CD4-positive, alpha-beta memory T cell (primary cell): ENCODE measurements at places on chromosomes 7 and 10.

GRCh38 chr10:120942806-120943413 is 91.7 kb downstream of the WDR11 start:
- DNase-seq: peak; percentile 62

DNA sequence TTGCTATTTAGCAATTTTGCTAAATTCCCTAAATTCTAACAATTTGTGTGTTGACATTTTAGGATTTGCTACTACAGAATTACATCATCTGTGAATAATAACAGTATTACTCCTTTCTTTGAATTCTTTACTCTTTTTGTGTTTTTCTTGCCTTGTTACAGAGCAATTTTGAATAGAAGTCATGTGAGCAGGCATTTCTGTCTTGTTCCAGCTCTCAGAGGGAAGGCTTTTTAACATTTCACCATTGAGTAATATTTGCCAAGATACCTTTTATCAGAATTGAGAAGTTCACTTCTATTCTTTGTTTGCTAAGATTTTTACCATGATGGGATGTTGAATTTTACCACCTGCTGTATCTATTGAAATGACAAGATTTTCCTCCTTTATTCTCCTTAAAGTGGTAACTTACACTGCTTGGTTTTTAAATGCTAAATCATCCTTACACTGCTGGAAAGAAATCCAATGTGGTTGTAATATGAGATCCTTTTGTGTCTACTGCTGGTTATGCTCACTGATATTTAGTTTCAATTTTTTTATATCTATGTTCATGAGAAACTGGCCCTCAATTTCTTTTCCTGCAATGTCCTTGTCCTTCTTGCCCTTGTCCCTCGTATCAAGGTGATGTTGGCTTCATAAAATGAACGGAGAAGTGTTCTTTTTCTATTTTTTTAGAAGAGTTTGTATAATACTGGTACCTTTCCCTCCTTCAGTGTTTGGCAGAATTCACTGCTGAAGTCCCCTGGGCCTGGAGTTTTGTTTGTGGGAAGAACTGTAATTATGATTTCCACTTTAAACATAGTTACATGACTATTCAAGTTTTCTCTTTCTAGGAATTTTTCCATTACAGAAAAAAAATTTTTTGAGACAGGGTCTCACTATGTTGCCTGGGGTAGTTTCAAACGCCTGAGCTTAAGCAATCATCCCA is 50.3 kb upstream of the ATP6V0A4 start:
- DNase-seq: no peak

- DNase-seq: no peak
These were observed 207.9 kb downstream of the CACNA2D1 start for GRCh38 chr7:82235713-82236112.

DNA sequence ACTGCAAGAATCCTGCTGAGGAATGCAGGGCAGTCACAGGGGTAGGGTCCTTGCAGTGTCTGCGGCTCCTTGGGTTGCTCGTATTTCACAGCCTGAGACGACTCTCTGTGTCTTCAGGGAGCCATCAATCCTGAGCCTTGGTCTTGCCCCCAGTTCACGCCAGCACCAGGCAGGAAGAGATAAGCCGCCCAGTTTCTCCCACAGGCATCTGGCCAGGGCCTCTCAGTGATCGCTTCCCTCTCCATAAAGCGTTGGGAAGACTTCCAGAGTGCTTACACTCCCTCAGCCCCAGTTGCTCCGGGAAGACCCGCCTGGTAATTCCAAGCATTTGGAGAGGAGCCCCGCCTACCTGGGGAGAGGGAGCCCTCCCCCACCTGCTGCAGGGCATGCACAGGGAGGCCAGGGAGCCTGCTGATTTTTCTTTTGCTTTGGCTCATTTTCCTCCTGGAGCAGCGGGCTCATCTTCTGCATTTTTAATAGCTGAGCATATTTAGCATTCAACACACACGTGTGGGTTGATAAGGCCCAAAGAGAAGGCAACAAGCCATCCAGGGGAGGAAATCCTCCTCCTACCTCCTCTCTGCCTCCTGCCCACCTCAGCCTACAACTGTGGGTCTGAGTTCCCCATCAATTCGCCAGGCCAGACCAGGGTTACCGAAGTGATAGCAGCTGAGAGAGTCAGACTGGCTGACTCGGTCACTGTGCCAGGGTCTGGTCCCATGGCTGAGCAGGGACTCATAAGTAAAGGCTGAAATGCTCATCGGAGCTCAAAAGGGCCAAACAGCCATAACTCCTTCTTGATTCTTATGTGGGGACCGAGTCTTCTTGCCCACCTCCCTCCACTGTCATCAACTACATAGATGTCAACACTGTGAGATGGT is 74.4 kb upstream of the EFCAB10 start:
- no peak for DNase-seq

GRCh38 chr7:132345543-132346129 is 230.6 kb downstream of the PLXNA4 start:
- no peak for DNase-seq

DNA sequence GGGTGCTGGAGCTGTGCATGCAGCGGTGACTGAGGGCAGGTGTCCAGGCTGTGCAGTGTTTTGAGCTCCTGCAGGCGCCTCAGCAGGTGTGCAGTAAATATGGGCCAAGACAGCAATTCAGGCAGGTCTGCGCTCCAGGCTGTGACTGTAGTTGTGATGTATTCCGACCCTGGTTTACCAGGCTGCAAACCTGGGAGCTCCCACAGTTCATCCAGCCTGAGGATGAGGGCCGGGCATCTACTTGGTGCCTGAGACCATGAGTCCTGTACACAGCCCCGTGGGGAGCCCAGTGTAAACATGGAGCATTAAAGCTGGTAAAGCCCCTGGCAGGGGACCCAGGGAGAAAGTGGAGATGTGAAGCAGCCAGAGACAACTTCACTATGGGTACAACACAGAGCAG is 82.8 kb downstream of the VOPP1 start:
- DNase-seq: no peak

DNA sequence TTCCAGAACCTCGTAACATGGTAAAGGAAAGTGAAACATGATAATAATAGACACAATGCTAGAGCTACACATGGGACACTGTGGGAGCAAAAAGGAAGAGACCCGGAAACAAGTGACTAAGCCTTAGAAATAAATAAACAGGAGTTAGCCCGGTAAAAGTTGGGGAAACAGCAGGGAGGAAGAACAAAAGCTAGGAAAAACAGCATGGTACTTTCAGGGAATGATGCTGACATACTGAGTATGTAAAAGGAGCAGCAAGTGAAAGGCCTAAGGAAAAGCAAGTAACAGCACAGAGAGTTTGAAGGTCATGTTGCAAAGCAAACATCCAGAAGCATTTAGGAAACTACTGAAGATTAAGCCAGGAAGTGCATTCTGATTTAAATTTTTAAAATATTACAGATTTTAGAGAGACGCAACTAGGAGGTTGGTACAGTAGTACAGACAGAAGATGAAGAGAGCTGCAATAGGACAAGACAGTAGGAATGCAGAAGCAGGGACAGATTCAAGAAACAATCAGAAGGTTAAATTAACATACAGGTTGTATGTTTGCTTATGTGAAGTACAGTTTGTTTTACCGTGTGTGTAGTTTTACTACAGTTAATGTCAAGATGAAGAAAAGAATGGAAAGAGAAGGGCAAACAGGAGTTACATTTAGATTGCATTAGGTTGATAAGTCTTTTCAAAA is 63.7 kb downstream of the ARHGAP12 start:
- no peak for DNase-seq

DNA sequence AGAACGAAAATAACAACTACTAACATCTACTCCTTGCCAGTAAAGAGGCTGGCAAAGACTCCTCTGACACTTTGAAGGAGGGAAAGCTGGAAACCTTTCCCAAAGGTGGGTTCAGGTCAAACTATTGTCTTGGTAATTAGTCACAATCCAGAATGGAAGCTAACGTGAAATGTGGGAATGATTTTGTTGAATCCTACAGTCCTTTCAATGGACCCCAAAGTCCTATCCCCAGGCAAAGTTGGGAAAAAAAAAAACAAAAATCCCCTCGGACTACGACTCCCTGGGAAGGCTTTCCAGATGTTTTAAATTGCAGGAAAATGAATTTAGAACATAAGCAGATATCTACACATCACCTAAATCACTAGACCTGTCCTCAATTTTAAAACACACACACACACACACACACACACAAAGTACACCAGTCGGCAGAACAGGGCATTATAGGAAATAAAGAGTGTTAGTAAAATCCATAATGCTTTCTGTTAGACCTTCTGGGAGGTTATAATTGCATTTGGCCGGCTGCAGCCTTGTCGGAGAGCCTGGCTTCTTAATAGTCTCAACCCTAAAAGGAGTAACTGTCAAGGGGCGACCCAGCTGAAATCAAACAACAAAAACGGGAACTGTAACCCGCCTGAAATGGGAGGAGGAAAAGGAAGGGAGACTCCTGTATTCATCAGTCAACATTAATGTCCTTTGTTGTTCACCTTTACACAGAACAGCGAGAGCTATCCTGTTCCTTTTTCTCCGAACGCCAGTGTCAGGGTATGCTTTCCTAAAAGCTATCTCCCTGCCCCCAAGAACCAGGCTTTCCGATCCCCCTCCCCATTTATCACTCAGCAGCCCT is 1.5 kb downstream of the DOCK4 start:
- peak; percentile 17 for DNase-seq

- DNase-seq: no peak
These were observed 2.5 kb upstream of the BTRC start for GRCh38 chr10:101351477-101351876.

DNA sequence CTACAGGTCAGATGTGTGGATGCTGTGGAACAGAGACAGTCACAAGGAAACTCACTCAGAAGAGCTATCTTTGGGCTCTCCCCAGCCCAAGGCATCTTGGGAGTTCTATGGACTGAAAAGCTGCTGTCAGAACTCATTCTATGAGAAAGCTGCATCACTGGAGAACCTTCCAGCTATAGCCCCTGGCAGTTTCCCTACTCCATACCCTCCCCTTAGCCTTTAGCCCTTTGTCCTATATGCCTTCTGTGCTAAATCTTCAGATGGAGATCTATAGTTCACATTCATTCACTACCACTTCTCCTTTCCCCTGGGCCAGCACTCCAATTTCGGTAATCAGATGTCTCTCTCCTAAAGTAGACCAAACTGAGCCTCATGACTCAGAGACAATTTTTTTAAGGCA is 6.9 kb downstream of the WNT8B start:
- DNase-seq: no peak

DNA sequence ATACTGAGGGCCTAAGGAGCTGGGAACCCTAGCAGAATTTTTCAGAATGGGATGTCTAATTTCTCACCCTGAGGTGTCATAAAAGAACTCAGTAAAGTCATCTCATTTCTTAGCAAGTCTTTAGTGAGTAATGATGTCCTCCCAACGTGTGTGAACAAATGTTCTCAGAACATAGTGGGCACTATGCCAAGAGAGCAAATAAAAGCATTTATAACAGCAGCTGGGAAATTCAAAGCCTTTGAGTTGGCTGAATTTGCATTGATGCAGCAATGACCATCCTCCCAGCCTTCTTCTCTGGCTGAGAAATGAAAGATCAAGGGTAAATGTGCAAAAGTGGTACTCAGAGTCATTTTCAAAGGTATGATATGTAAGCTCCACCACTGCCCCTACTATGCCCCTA is 109.4 kb downstream of the FAM107B start:
- no peak for DNase-seq

DNA sequence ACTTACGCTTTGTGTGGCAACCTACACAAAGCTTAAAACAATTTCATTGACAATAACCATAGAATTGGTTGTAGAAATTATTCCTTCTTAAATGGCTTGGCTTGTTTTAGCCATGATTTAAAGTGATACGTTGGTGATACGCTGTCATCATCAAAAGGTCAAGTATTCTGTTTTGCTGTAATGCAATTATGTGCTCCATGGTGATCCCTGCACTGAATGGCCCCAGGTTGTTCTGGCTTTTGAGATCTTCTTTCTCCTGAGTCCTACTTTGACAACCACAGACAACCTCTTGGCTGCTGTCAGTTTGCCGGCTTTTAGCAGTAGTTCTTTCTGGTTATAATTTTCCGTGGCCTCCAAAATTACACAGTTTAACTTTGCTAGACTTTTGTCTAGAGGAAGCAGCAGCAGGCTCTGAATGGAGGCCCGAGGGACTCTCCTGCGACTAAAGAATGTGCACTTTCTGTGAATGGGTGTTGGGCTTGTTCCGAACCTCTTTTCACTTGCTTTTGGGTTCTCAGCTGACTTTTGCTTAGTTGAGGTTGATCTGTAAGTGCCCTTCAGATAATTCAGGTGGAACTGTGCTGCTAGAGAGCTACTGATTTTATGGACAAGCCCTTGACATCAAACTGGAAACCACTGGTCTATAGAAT is 104.7 kb downstream of the TMEM178B start:
- DNase-seq: no peak

- no peak for DNase-seq
These were observed 758.6 kb upstream of the ZWINT start for GRCh38 chr10:57119684-57120083.

DNA sequence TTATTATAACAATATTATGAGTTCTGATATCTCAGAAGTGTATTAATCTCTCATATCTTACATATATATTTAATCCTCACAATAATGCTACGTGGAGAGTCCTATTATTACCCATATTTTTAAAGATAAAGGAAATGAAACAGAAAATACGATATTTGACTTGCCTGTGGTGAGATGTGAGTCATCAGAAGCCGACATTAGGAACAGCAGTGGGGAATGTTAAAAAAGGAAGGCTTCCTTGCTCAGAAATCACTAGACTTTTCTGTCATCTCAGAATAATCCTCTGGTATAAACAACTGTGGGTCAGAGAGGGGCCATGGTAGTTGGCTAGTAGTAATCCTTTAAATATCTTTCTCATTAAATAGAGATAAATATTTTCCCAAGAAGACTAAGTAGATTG is 402.3 kb upstream of the PCDH15 start:
- DNase-seq: no peak

- no peak for DNase-seq
These were observed 1.5 kb downstream of the CCL24 start for GRCh38 chr7:75811894-75812678.

DNA sequence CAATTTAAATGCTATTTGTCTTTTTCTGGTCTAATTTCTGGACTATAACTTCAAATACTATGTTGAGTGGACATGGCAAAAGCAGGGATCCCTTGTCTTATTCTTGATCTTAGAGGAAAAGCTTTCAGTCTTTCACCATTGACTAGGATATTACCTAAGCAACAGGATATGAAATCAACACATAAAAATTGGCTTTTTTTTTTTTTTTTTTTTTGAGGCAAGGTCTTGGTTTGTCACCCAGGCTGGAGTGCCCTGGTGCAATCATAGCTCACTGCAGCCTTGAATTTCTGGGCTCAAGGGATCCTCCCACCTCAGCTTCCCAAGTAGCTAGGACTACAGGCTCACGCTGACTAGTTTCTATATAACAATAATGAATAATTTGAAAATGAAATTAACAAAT is 90.8 kb downstream of the JMJD1C start:
- DNase-seq: no peak
